ENCODE measurements at places on chromosomes 7 and 10.

DNA sequence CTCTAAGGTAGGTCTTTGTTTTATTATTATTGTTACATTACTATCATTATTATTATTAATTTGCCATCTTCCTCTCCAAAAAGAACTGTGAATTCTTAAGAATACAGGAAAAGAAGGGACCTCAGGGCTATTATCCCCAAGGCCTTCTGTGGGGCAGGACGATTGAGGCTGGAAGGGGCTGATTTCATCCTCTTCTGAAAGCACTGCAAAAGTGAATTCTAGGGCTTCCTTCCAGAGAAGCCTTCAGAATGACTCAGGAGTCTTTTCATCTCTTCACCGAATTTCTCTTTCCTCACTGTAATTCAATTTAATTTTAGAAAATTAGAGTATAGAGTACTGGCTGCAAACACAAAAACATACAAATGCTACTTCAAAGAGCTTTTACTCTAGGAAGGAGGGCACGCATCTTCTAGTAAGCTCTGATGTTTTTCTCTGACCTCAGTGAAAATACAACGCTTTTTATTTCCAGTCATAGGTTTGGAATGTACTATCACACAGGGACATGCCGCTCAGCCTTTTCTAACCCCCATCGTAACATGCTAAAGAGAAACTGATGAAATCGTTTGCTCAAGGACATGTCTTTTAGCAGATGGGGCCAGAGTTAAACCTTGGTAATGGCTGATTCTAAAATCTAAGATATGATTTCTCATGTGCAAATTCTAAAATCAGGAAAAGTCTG, 280.2 kb upstream of the PITRM1 start:
- DNase-seq: no peak

- no peak for DNase-seq
These were observed 851 bp downstream of the HYAL4 start for GRCh38 chr7:123845823-123846216.

DNA sequence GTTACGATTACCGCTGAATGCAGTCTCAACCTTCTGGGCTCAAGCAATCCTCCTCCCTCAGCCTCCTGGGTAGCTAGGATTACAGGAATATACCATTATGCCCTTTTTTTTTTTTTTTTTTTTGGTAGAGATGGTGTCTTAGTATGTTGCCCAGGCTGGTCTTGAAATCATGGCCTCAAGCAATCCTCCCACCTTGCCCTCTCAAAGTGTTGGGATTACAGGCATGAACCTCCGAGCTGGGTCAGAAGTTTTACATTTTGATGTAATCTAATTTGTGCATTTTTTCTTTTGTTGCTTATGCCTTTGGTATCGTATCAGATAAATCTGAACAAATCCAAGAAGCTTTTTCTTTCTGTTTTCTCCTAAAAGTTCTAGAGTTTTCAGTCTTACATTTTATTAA, 87.4 kb downstream of the EPC1 start:
- DNase-seq: no peak

GRCh38 chr7:115477193-115477651, 553.3 kb downstream of the TFEC start:
- no peak for DNase-seq

- DNase-seq: no peak
These were observed 18.4 kb upstream of the GPR146 start for GRCh38 chr7:1025743-1026581.

GRCh38 chr7:149855361-149856305, 17.5 kb downstream of the ZNF862 start:
- no peak for DNase-seq

DNA sequence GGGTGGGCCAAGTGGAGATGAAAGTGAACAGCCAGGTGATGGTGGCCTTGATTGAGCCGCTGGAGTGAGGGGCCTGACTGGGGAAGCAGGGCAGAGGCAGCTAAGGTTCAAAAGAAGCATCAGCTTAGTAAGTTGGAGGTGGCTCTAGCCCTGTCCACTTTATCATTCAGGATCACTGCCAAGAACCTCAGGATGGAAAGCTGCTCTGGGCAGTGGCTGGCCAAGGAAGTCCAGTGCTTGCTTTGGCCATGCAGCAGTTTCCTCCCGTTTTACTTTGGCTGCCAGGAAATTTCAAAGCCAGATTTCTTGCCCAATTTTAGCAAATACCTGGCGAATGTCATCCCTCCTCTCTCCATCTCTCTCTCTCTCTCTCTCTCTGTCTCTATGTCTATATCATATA, 384.9 kb downstream of the PLXNA4 start:
- DNase-seq: no peak

GRCh38 chr10:82266438-82266837, 391.4 kb downstream of the NRG3 start:
- DNase-seq: no peak

GRCh38 chr10:48690791-48691660, 6.4 kb downstream of the WDFY4 start:
- DNase-seq: no peak

Data from stimulated activated CD8-positive, alpha-beta memory T cell treated with anti-CD3 and anti-CD28 coated beads, Interleukin-7, amount 100 ng/mL, for 24 hours (primary cell).